H1 (cell line): ENCODE measurements at places on chromosomes 5 and 9.

DNA sequence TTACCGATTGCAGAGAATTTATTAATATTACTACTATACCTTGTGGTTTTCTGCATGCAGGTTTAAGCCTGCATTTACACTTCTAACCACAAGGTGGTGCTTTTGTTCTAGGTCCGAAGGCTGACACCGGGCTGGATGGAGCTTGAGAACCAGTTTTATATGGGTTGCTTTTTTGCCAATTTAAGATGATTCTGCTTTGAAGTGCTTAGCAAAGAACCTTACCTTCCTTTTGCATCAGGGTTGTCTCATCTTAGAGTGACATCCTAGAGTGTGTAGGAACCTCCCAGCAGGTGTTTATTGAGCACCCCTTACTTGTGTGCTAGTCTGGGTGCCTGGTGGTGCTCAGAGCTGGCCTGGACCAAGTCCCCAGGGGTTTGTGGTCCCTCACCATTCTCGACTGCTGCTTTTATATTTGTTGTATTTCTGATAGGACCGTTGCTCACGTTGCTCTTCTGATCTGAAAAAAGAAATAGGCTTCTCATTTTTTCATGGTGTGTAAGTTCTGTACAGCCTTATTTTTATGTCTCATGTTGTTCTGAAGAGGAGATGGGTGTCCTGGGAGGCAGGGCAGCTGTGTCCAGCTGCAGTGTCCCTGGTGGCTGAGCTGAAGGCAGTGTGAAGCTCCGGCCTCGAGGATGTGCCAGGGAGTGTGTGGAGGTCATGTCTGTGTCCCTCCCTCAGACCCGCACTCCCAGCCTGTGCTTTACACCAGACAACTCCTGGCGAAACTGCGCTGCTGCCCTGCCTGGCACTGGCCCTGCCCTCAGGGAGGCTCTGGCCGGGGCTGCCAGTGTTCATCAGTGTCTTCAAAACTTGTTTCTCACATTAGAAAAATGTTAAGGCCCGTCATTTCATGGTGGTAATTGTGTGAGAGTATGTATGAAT, 54.3 kb downstream of the EHMT1 start:
- DNase-seq, result no peak

DNA sequence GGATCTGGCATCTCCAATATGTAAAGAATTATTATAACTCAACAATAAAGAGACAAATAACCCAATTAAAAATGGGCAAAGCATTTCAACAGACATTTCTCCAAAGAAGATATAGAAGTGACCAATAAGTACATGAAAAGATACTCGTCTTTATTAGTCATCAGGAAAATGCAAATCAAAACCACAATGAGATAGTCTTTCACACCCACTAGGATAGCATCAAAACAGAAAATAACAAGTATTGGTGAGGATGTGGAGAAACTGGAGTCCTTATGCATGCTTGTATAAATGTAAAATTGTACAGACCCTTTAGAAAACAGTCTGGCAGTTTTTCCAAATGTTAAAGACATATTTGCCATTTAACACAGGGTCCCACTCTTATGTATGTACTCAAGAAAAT, 39.1 kb upstream of the ITGA1 start:
- no peak for DNase-seq

DNA sequence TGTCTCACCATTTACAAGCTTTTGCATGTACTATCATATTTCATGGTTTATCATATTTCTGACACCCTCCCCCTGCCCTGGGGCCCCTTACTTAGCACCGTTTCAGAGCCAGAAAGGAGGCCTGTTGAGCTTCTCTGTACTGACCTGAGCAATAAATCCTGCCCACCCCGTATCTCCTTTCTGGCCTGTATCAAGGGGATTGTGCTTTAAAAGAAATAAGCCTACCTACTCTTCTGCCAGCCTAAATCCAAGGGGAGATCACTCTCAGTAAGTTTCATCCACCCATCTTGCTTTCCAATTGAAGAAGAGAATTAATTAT, 54.0 kb upstream of the FST start:
- DNase-seq, result no peak

GRCh38 chr5:88391116-88391515, 122.5 kb upstream of the TMEM161B start:
- no peak for DNase-seq

- no peak for DNase-seq
Observed at GRCh38 chr9:9299134-9299533, 1313.7 kb downstream of the PTPRD start.
